ENCODE measurements at places on chromosomes 2 and 18.

DNA sequence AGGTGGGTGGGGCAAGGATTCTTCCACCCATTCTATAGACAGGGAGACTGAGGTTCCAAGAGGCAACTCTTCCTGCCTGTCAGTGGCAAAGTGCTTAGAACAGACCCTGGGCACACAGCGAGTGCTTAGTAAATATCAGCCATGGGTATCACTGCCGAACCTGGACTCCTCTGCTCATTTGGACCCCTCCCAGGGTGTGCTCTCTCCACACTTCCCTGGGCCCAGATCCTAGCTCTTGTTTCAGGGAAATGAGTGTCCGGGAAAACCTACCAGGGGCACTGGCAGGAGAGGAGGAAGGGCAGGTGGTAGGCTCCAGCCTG is 136.3 kb downstream of the CYP26B1 start:
- no peak for DNase-seq

DNA sequence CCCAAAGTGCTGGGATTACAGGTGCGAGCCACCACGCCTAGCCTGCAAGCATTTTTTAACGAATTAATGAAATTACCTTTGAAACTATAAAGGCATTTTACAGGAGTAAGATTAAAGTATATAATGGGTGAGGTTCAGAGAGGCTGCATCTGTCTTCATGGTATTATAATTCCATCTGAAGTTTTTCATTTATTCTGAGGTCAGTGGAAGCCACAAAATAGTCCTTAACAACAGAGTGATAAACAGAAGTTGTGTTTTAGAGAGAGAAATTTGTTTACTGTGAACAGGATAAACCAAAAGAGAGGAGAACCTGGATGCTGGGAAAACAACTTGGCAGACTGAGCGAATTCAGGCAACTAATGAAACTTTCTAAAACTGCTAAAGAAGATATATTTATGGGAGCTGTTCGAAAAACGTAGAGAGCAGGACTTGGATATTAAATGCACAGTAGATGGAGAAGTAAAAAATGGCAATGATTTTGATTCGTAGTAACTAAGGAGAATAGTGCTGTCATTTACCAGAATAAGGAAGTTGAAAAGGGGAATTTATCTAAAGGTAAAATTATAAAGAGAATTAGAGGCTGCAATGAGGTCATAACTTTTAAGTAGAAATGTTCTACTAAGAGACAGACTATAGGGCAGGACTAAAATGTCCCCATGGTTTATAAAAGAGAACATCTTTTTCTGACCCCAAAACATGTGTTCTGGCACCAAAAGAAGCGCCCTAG is 37.9 kb upstream of the ITGA4 start:
- no peak for DNase-seq

DNA sequence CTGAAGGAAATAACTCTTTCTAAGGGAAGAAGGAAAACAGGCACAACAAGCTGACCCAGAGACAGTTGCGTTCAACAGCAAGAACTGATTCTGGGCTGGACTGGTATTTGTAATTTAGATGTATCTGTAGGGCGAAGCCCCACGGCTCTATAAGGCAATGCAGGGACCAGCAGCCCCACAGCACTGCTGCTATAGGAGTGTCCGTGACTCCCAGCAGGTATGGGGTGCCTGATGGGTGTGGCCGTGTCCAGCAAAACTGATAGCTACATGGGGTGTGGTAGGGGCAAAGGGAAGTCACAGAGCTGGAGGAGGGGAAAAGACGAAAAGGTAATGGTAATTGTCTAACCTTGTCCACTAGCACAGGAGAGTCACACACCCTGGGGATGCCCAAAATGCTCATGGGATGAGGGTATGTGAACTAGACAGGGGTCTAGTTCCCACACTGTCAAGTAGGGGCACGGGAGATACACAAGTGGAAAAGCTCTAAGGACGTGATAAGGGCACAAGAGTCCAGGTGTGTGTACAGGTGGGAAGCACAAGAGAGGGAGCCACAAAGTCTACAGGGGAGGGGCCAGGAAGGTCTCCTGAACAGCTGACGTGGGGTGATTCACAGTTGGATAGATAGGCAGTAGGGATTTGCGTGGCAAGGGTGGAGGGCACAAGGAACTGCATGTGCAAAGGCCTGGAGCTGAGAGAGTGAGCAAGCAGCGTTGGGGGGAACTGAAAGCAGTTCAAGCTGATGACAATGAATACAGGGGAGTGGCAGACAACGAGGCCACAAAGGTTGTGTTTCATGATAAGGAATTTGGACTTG is 48.5 kb upstream of the ASPRV1 start:
- DNase-seq: no peak

DNA sequence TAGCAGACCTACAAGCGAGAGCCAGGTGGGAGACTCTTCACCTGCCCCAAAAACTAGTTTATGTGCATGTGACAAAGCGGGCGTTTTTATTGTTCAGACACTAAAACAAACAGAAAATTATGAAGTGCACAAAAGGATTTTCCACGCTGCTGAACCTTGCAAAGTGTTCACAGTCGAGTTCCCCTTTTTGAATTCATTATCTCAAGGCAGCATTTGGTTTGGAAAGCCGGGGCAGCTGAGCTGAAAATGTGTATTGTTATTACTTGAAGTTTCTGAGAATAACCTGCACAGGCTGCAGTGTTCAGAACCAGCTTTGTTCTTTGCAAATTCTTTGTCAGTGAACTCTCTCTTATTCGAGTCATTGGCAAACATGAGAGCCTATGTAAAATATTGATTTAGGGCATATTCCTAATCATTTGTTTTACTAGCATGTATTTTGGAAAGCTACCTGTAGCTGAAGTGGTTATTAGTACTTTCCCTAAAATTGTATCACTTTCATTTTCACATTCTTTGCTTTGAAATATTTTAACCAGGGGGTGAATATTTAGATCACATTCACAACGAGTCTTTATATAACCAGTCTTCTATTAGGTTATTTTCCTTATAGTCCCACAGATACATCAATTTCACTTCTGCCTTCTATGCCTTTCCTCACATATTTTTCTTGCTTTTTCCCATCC is 59.5 kb downstream of the LRRTM1 start:
- DNase-seq: no peak

DNA sequence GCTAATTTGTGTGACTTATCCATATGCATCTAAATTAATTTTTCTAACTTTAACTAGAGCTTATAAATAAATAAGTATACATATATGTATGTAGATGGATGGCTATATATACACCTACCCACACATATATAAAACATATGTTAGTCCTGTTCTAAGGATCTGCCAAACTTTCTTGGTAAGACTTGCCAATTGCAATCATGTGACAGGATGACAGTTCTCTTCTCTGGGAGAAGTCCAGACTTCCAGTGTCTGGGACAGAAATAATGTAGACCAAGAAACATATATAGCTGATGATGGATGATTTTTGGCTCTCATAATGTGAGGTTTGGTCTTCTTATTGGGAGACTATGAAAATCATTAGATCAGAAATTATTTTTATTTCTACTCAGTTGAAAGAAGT is 30.6 kb upstream of the NR4A2 start:
- DNase-seq: no peak

GRCh38 chr2:241870611-241871537 is 1.3 kb downstream of the RTP5 start:
- no peak for DNase-seq

DNA sequence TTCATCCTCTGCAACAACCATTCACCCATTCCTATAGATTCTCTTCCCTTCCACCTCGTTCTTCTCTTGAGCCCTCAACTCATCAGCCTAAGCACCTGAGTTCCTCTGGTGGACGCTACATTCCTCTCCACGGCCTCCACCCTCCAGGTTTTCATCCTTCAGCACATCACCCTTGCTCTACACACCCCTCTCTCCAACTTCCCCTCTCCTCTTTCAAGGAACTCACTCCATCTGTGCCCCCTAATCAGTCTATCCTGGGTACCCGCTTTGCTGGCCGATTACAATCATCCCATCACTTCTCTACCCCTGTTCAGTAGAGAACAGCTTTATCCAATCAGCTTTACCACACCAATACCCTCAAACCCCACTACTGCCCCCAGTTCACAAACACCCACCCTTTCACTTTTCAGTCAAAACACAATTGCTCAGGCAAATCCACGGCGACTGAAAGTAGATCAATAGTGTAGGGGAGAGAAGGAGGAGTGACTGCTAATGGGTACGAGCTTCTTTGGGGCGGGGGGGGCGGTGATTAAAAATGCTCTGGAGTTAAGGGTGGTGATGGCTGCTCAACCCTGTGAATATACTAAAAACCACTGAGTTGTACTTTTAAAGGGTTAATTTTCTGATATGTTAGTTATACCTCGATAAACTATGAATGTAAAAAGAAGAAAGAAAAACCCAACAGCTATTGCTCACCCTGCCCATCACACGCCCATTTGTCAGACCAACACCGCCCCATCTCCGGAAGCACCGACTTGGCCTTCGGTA is 857 bp downstream of the DYM start:
- no peak for DNase-seq

GRCh38 chr2:190819840-190820301 is 60.8 kb upstream of the GLS start:
- no peak for DNase-seq

DNA sequence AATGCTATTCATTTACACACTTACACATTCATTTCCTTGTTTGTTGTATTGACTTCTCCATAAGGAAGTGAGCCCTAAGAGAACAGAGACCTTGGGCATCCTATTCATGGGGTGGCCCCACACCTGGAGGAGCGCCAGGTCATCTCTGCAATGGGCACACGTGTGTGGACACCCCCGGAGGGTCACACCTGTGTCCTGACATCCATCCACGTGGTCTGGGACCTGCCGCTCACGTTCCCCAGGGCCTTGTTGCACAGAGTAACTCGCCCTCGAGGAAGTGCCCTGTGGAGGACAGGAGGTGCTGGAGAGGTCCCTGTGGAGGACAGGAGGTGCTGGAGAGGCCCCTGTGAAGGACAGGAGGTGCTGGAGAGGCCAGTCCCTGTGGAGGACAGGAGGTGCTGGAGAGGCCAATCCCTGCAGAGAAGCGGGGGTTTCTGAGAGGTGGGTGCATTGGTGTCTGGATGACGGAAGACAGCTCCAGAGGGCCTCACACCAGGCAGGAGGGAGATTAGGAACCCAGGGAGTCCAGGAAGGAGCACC is 73.2 kb upstream of the GPC1 start:
- DNase-seq: no peak

DNA sequence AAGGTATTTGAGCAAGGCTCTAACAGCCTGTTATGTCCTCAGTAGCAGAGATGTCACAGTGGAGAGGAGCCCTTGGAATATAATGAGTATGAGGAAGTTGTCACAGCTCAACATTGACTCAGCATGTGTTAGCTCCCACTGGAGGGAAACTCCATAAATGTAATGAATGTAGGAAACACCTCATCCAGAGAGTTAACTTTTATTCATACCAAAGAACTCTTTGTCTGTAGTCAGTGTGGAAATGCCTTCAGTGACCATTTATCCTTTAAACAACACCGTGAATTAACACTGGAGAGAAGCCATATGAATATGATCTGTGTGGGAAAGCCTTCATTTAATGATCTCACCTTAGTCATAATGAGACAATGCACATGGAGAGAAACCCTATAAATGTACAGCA is 59.7 kb downstream of the CYP1B1 start:
- DNase-seq: no peak

DNA sequence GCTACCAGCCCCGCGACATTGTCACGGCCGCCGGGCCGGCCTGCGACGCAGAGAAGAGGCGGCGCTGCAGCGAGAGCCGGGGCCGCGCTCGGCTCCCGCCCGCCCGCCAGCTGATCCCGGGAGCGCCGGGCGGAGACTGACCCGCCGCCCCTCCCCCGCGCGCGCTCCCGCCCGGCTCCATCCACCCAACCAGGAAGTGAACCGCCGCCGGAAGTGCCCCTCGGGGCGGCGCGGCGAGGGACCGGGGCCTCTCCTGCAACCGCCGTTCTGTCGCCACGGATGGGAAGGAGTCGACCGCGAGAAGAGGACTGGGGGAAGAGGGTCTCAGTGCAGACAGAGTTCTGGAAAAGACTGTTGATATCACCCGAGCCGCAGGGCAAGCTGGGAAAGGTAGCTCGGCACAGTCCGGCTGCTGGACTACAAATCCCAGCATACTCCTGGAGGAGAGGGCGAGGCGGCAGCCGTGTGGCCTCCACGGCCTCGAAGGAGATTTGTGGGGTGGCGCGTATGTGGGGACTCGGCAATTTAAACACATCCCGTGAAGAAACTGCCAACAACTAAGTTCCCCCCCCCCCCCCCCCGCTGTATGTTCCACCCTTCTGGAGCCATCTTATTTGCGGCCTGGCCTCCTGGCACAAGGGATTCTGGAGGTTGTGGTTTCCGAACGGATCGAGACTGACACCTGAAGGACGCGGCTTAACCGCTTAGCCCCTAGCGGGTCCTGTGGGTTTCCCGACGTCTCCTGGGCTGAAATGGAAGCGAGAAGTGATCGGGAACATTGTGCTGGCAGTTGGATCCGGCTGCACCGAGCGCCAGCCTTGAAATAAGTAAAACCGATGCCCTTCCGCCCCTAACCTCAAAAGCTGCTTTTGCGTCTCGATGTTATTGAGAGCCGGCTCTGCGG is at the start of gene AAK1:
Gene AAK1, minus strand, starts transcription at position 138 of the 904 bp plus-strand sequence. CDS start 699 bp downstream, outside the sequence.
- DNase-seq: no peak

All from iPS DF 19.7 (cell line).